HS-27A (cell line): ENCODE measurements at places on chromosomes 2 and 18.

- no peak for DNase-seq
Measured at GRCh38 chr18:77557046-77557587, 307.5 kb downstream of the GALR1 start.

- DNase-seq, result no peak
Measured at GRCh38 chr18:48059455-48060010, 129.1 kb upstream of the SMAD2 start.

GRCh38 chr2:118059919-118060478 is 28.3 kb upstream of the INSIG2 start:
- peak; percentile 72 for DNase-seq

DNA sequence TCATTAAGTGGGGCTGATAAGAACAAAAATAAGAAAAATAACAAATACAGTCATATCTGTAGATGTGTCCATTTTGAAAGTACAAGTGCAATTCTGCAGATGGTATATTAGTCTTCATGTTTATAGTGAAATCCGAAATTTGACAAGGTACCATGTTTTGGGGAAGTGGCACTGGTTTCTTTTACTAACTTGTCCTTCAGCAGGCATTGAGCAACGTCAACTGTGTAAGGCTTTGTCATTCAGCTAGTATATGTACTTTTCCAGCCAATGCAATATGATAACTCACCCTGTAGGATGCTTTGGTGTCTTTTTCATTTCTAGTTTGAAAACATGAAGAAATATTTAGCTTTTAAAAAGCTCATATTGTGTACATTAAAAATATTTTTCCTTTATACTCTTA is 139.9 kb downstream of the MCFD2 start:
- DNase-seq, result no peak

- DNase-seq, result no peak
Measured at GRCh38 chr2:182921234-182921633, 54.8 kb upstream of the FRZB start.

DNA sequence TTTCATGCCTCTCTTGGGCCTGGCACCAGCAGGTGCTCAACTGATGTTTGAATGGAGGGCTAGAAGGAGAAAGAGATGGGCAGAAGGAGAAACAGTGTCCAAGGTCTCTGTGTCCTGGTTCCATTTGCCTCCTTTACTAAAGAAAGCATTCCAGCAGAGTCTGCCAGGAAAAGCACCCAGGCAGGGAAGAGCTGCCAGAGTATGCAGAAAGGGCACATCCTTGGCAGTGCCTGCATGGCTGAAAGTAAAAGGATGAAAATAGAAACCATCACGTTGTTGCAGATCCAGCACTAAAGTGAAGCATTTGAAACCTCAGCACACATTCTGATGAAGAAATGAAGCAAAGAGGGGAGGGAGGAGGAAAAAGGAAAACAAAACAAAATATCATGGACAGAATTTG is 142.2 kb downstream of the ESCO1 start:
- no peak for DNase-seq

DNA sequence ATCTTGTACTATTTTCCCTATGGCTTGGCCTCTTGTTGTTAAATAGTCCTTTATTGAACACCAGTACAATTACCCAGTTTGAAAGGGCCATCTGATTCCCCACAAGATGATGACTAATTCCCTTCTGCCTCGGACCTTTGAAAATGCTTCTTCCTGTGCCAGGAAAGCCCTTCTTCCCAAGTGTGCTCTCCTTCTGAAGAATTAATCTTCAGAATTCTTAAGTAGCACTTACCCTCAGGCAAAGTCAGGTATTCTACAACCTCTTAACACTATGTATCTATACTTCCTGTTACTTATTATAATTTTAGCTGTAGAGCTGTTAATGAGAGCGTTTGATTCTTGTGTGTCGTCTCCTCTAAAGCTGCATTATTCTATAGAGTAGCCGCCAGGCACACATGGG is 28.6 kb upstream of the MEX3C start:
- no peak for DNase-seq

- no peak for DNase-seq
Measured at GRCh38 chr2:172813314-172813888, 77.8 kb downstream of the RAPGEF4 start.

DNA sequence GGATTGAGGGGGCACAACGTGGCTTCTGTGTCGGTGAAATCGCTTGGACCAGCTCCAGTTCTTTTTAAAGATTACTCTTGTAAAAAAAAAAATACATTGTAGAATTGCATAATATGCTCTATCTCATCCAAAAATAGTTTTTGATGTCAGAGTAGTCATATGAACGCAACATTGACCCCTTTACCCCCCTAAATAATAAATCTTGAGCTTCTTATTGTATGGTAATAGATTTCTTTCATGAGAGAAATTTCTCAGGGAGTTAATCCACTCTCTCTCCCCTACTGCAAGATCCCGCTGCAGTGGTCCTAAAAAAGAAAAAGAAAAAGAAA is 50.2 kb upstream of the PAIP2B start:
- DNase-seq, result no peak
